ENCODE measurements at places on chromosomes 2 and 18. TPM values are rescaled to one million over a fixed set of nuclear protein-coding genes. Genes with fewer than 3 reads are reported as not detected.
A peak's percentile ranks its signal among the peaks of the same experiment; 100 is the strongest.

GRCh38 chr2:113275556-113276215 lies 3.0 kb downstream of the PAX8 start:
- no peak for DNase-seq

GRCh38 chr18:23591011-23591410 lies 4.7 kb upstream of the NPC1 start:
- no peak for DNase-seq

GRCh38 chr2:152221839-152222238 lies 46.3 kb upstream of the STAM2 start:
- DNase-seq, result peak; percentile 74

DNA sequence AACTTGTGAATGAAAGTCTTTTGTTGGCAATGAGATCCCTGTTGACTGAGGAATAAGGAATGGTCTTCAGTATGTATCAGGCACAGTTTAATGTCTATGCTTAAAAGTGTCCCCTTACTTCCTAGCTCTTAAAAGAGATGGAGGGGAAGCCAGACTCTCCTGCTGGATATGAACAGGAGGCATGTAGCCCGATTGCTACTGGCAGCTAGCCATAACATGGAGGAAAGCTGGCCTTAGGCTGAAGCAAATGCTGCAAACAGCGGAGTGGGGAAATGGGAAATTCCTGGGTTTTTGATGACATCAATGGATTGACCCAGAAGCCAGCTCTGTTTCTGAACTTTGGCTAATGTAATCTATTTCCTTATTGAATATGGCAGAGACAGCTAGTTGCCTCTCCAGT lies 266.1 kb downstream of the SLC4A3 start:
- DNase-seq, result no peak

The IL36B gene
- not detected for polyA plus RNA-seq

The ANKRD30BL gene
- not detected for polyA plus RNA-seq

The ELP2 gene
- 60.6 TPM for polyA plus RNA-seq

The NAT8 gene
- 0.36 TPM for polyA plus RNA-seq
